Erythroblast (primary cell): ENCODE measurements at places on chromosomes 1 and 21.

DNA sequence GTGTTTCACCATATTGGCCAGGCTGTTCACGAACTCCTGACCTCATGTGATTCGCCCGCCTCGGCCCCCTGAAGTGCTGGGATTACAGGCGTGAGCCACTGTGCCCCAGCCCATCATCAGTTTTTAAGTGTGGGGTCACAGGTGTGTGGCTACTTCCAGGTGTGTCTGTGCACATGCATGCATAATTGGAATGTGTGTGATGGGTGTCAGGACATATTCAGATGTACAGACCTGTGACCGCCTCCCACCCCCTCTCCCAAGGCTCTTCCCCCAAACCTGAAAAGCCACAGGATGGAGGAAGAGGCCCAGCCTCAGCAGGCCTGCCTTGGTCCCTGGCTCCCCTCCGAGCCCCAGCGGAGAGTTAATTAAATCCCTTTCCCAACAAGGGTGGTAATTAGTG, 37.3 kb upstream of the CSF3R start:
- DNase-seq = no peak

GRCh38 chr1:45348609-45348965, 8.3 kb upstream of the MUTYH start:
- DNase-seq = no peak

DNA sequence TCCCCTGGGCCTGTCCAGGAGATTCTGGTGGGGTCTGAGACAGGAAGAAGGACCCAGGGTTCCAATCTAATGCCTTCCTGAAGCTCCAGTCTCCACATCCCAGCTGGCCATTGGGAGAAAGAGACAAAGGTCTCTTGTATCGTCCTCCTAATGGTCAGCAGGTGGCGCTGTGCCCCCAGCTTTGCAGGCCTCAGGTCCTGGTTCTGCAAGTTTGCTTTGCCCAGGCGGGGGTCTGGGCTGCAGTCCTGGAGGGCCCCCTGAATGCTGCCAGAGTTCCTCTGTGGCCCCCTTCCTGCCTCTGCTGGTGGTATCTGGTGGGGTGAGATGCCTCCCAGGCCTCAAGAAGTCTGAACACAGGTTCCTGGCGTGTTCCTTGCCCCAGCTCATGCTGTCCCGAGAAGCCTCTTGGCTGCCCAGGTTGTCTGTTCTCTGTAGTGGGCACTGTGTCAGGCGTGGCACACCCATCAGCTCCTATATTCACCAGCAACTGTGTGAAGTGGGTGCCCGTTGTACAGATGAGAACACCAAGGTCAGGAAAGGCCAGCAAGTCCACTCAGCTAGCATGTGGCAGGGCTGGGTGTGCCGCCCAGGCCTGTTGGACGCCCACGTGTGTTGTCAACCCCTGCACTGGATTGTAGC, 33.8 kb upstream of the CSF3R start:
- DNase-seq = peak; percentile 63

- no peak for DNase-seq
Measured at GRCh38 chr21:26146681-26147080, 23.9 kb downstream of the APP start.

- no peak for DNase-seq
Measured at GRCh38 chr1:56525489-56526041, 53.8 kb downstream of the PLPP3 start.

- DNase-seq = peak; percentile 83
Measured at GRCh38 chr1:28417441-28417922, 47.9 kb downstream of the PHACTR4 start.

DNA sequence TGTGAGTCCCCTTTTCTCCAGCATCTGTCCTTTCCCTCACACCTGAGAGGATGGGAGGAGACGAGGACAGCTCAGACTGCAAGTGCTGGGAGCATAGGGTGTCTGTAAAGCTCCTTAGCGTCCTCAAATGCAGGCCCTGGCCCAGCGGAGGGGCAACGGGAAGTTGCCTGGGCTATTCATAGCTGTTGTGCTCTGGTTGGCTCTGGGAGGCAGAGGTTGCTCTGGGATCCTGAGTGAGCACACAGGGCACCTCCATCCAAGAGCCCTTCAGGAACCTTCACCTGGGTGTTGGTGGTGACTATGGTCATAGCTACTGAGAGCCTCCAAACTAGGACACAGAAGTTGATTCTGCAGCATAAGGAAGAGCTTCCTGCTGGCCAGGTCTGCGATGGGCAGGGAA, 2.6 kb downstream of the PADI1 start:
- no peak for DNase-seq

GRCh38 chr1:3459051-3459908, 4.8 kb downstream of the ARHGEF16 start:
- DNase-seq = no peak

GRCh38 chr1:31583995-31584868, 7.9 kb downstream of the TINAGL1 start:
- no peak for DNase-seq

- DNase-seq = no peak
Measured at GRCh38 chr1:65564493-65564892, 144.0 kb downstream of the LEPR start.
